ENCODE measurements at places on chromosomes 12 and 14.

DNA sequence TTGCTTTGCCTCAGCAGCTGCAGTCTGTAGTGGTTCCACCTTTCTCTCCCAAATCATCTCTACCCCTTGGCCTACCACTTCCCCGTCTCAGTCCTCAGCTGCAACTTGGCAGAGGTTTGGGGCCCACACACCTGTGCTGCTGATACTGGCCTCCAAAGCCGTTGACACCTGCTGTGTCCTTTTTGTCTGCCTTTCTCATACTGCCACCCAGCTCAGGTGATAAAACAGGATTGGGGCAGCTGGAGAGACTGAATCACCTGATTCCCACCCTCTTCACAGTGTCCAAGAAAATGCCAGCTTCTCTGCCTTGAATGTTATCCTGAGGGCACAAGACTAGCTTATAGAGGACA lies 103.7 kb downstream of the ETV6 start:
- DNase-seq: no peak

GRCh38 chr12:23854598-23854997 lies 94.9 kb downstream of the SOX5 start:
- no peak for DNase-seq

- peak; percentile 58 for DNase-seq
Observed at GRCh38 chr12:125469683-125470082, 404.4 kb downstream of the AACS start.

DNA sequence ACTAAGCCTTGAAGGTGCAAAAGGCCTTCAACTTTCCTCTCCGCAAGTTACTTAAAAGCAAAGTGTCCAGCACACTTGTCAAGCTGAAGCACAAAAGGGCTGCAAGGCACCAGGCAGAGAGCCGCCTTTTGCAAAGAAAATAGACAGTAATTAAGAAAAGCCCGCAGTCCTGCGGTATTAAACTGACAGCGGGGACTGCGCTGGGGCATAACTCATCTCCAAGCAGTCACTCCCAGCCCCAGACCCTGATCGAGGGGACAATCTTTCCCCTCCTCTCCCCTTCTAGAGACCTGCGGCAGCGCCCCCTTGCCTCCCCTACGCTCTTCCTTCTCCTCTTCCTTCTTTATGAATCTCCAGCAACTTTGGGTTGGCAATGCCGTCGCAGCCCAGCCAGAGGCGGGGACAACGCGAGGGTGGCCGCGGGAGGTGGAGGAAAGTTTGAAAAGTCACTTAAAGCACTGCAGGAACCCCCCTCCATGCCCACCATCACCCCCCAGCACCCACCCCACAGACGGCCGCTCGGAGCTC lies 200.9 kb upstream of the CAND1 start:
- no peak for DNase-seq

- DNase-seq: no peak
Observed at GRCh38 chr12:80443974-80444666, at the start of gene PTPRQ. Gene PTPRQ, plus strand, starts transcription at chr12:80444235. Its CDS starts 111 bp downstream, at chr12:80444346.
